ENCODE measurements at places on chromosomes 7 and 10.

- no peak for DNase-seq
These were observed 14.1 kb downstream of the ZMIZ1 start for GRCh38 chr10:79082631-79083596.

DNA sequence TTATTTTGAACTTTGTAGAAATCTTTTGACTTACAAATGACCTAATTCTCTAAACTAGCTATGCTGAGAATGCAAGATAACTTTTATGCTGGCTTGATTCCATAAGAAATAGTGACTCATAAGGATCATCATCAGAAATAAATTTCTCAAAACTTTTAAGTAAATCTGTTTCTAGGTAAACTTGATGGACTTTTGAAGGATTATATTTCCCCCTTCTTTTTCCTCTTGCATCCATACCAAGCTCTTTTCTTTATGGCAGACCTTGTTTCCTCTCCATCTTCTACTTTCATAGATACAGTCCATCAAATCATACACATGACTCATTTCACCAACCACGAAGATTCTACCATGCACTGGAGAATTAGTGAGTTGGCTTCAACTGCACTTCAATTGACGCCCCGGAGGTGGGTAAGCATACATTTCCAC, 336.3 kb downstream of the KCNMA1 start:
- DNase-seq, result no peak

- peak; percentile 18 for DNase-seq
These were observed 11.3 kb upstream of the INMT start for GRCh38 chr7:30740417-30741181.

GRCh38 chr7:102225025-102225424, 61.6 kb upstream of the SH2B2 start:
- DNase-seq, result no peak

GRCh38 chr10:60714233-60714632, 64.0 kb upstream of the CDK1 start:
- no peak for DNase-seq

- no peak for DNase-seq
These were observed 29.9 kb upstream of the PBLD start for GRCh38 chr10:68362590-68362989.

DNA sequence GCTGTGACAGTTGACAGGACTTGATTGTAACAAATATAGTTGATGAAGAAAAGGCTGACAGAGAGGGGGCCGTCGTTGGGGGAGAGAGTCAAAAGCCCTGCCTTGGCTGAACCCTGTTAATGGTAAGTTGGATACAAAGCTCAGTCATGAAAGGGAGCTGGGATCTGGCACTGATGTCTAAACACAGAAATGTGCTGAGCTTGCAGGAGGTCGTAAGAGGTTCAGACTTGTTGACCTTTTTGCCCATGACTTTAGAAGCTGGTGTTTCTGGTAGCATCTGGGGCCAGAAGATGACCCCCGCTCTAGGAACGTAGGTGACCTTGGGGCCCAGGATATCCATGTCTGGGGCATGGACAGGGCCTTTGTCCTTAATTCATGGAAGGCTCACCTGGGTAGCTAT, 294.7 kb downstream of the TCF7L2 start:
- DNase-seq, result no peak

DNA sequence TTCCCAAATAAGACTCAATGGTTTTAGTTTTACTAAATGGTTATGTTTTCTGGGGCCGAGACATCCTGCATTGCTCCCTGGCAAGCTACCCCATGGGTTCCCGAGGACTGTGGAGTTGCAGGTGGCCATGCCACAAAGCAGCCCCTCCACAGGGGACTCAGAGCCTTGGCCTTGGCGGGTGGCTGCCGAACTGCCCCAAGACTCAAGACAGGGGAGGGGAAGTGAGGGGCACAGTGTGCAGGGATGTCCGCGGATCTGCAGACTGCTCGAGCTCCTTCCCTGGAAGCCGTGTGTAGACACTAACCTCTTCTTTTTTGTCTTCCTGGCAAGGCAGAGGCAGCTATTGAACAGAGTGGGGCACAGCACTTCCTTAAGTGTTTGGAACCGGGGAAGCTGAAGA, 154.6 kb downstream of the EBF3 start:
- DNase-seq, result no peak

GRCh38 chr7:94411188-94411466, 16.4 kb downstream of the COL1A2 start:
- DNase-seq, result no peak

DNA sequence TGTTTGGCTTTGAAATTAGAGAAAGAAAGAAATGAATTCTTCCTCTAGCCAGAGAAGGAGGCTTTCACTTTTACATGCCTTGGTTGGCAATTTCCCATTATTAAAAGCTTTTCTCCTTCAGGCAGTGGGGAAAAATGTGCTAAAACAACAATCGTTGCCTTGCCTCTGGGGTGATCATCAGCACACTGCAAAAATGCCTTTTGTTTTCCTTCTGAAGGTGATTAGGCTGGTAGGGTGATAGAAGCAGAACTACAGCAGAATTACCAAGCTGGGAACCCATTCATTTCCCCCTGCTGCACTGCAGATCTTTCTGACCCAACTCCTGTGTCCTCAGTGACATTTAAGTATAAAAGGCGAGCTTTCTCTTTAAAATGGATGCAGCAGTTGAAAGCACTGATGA, 22.2 kb downstream of the ANK3 start:
- no peak for DNase-seq

DNA sequence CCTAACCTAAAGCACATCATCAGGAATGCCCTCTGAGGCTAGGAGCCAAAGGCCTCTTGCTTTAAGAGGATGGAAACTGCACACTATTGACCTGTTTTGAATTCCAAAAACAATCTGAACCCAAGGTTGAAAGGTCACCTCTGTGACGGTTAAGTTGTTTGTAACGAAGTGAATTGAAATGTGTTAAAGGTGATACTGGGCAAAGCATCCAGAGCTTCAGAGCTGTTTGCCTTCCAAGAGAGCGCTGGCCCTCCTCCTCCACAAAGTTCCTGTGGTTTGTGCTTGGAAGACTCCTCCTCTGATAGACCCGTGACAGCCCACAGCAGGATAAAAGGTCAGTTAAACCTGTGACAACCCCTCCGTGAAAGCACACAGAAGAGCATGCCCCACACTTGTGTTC, 133.7 kb upstream of the CTTNBP2 start:
- no peak for DNase-seq

DNA sequence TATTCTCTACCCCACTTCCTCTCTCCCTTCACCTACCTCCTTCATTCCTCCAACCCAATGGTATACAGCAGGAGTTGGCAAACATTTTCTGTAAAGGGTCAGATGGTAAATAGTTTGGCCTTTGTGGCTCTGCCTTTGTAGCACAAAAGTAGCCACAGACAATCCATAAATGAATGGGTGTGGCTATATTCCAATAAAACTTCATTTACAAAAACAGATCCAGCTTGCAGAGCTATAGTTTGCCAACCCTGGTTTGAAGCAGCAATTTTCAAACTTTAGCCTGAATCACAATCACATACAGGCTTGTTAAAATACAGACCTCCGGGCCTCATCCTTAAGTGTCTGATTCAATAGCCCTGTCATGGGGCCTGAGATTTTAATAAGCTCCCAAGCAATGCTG, 110.5 kb downstream of the CPEB3 start:
- no peak for DNase-seq

DNA sequence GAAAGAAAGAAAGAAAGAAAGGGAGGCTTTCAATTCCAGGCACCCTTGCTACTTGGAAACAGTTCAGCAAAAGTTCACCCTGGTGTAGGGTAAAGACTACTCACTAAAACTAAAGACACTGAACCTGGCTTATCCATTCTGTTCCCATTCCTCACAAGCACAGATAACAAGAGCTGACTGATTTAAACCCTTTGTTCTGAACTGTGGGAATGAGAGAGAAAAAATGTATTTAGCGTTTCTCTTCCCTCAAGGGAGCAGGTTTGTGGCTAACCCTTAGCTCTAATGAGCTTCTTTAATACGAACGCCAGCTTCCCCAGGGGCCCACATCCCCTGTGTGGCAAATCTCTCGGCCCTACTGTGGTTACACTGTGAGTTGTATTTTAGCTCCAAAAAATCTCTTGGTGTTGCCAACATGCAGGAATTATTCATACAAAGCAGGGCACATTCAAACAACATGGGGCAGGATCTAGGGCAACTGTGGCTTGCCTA, 23.3 kb downstream of the PRTFDC1 start:
- no peak for DNase-seq

DNA sequence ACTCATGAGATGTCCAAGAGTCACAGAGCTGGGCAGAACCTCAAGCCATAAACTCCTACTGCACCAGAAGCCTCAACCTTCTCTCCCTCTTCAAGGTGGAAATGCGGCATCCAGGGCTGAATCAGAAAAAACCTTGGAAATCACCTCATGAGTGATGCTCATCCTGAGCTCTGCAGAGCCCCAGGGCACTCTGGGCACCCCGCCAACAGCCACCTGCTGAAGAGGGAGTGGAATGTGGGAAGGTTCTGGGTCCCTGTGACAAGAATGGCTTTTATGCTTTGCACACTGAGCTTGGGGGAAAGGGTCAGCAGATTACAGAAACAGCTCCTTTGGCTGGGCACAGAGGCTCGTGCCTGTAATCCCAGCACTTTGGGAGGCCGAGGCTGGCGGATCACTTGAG, 18.8 kb downstream of the NUDT1 start:
- DNase-seq, result no peak

- DNase-seq, result no peak
These were observed 73.3 kb downstream of the NDUFB2 start for GRCh38 chr7:140769852-140770251.

DNA sequence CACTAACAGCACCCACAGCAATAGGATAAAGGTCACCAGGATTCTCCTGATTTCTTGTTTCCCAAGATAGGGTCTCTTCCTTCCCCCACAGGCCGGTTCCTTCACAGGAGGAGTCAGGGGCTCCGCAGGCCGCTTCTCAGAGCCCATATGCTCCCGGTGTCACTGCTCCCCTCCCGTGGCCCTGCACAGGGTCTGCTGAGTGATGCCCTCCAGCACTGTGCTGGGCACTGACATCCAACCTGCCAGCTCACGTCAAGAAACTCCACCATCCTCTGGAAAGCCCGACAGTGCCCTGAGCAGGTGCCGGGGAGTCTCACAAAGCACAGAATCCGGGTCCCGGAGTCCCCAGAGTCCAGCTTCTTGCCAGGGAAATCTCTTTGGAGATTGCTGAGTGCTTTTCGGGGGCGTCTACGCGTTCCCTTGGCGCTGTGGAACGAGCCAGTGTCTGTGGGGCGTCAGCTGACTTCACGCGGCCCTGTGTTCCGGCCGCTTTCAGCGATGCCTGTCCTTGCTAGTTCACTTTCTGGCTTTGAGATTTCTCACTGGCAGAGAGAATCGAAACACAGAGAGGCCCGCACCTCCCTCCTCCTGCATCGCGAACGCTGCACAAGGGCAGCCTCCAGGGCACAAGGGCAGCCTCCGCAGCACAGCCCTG, 567.5 kb downstream of the DNAJB6 start:
- DNase-seq, result no peak

- DNase-seq, result no peak
These were observed 341.2 kb upstream of the STEAP1 start for GRCh38 chr7:89813081-89813480.

DNA sequence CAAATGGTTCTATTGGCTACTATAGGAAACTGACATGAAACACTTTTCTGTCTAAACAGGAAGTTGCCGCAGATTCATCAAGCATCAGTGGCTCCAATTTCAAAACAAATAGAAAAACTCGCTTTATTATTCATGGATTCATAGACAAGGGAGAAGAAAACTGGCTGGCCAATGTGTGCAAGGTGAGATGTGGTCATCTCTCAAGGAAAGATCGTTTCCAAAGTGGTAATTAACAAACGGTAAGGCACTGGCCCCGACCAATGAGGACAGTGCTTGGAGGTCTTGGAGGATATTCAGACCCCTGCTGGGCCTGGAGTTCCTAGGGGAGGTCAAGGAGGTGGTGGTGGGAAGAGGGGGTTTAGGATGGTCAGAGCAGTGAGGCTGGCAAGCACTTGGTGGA, 2.6 kb downstream of the PNLIP start:
- no peak for DNase-seq

DNA sequence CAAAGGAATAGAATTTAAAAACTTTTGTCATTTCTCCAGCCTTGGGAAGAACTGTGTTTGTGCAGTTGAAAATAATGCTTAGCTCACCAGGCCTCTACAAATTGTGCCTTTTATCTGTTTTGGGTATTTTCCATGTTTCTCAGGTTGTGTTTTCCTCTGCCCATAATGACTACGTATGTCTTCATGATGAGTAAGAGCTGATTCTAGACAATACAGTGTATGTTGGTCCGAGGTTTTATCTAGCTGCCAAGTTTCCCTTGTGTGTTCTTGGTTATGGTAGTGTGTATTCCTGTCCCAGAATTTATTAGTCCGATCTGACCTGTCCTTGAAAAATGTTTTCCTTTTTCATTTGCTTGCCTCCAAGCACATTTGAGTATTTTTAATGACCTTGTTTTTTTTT, 83.7 kb upstream of the GLCCI1 start:
- no peak for DNase-seq

All from bone marrow (tissue), 2 donors.